ENCODE measurements at places on chromosomes 1 and 21. TPM values are rescaled to one million over a fixed set of nuclear protein-coding genes. Genes with fewer than 3 reads are reported as not detected.

Gene NR1I3
- total RNA-seq = not detected

Gene MEX3A
- 19.0 TPM for total RNA-seq

Gene MPL
- not detected for total RNA-seq

Gene TACSTD2
- total RNA-seq = 219 TPM

Gene PTGER3
- total RNA-seq = 0.75 TPM

Gene VWA1
- total RNA-seq = 41.6 TPM

Gene MIA3
- 11.8 TPM for total RNA-seq

Gene NOC2L
- total RNA-seq = 132 TPM

Gene DNAH14
- total RNA-seq = 10.1 TPM

Gene LORICRIN
- not detected for total RNA-seq

Gene CYP2J2
- total RNA-seq = 4.3 TPM

Gene LCE6A
- total RNA-seq = not detected

Gene ADAM30
- not detected for total RNA-seq

Gene PPP1R8
- total RNA-seq = 45.4 TPM

Gene CLCA2
- not detected for total RNA-seq

Gene FLG
- total RNA-seq = not detected

Gene C1orf185
- not detected for total RNA-seq

Gene SPRR2D
- not detected for total RNA-seq

Gene GJC2
- 0.14 TPM for total RNA-seq
